ENCODE measurements at places on chromosomes 2 and 18.

DNA sequence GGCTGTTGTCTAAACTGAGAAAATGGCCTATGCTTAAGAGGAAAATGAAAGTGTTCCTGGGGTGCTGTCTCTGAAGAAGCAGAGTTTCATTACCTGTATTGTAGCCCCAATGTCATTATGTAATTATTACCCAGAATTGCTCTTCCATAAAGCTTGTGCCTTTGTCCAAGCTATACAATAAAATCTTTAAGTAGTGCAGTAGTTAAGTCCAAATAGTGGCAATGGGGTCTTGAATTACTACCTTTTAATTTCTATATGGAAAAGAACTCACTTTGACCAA lies 13.8 kb upstream of the ALLC start:
- DNase-seq: no peak

GRCh38 chr2:67846370-67847070 lies 216.3 kb downstream of the C1D start:
- no peak for DNase-seq

GRCh38 chr2:60520917-60521539 lies 32.4 kb downstream of the BCL11A start:
- DNase-seq: no peak

GRCh38 chr2:62177392-62178049 lies 18.4 kb upstream of the B3GNT2 start:
- no peak for DNase-seq
